ENCODE measurements at places on chromosomes 3 and 15.

GRCh38 chr15:40338921-40339620 is 1.7 kb downstream of the CCDC9B start:
- DNase-seq, result no peak

- DNase-seq, result no peak
These were observed 769 bp downstream of the TAFA4 start for GRCh38 chr3:68931406-68932149.

GRCh38 chr3:119356646-119357045 is 62.5 kb downstream of the ARHGAP31 start:
- DNase-seq, result no peak

DNA sequence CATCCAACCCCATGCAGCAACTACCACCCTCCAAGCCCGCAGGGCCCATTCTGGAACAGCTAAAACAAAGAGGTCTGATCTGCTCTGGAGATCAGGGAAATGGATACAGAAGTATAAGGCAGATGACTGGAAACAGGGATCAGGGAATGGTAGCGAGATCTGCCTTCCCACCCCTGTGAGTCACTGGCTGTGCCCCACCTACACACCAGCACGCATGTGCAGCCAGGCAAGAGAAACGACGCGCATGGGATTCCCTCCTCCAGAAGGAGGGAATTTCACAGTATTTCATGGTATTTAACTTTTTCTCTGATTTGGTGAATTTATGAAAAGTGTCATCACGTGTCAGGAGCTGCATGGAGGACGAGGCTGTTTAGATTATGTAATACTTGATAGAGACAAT is 116.7 kb downstream of the ARRDC4 start:
- DNase-seq, result no peak

GRCh38 chr15:66701422-66702034 is 508 bp upstream of the SMAD6 start:
- DNase-seq, result no peak

- DNase-seq, result no peak
These were observed 712.6 kb upstream of the GBE1 start for GRCh38 chr3:82473864-82474541.
